ENCODE measurements at places on chromosomes 4 and X. TPM values are rescaled to one million over a fixed set of nuclear protein-coding genes. Genes with fewer than 3 reads are reported as not detected.

CLDN34 gene
- not detected for total RNA-seq

NSG1 gene
- 0.72 TPM for total RNA-seq

CCSER1 gene
- 0.20 TPM for total RNA-seq

GPR34 gene
- total RNA-seq: 0.07 TPM

VCX2 gene
- not detected for total RNA-seq

HTRA3 gene
- total RNA-seq: 5.4 TPM

CT45A10 gene
- not detected for total RNA-seq

SMR3B gene
- not detected for total RNA-seq

TMEM164 gene
- total RNA-seq: 19.9 TPM

SERPINA7 gene
- not detected for total RNA-seq

FAT4 gene
- 39.0 TPM for total RNA-seq

GPR82 gene
- not detected for total RNA-seq

SERTM2 gene
- total RNA-seq: not detected

FAM47E gene
- total RNA-seq: 0.59 TPM

PAGE4 gene
- not detected for total RNA-seq

NWD2 gene
- total RNA-seq: not detected

PTTG2 gene
- total RNA-seq: not detected

MCF2 gene
- 0.07 TPM for total RNA-seq

IL1RAPL1 gene
- total RNA-seq: 0.78 TPM

ETDB gene
- not detected for total RNA-seq

PDLIM3 gene
- total RNA-seq: 62.4 TPM

MUC7 gene
- not detected for total RNA-seq
